ENCODE measurements at places on chromosomes 3 and 15. TPM values are rescaled to one million over a fixed set of nuclear protein-coding genes. Genes with fewer than 3 reads are reported as not detected.

DNA sequence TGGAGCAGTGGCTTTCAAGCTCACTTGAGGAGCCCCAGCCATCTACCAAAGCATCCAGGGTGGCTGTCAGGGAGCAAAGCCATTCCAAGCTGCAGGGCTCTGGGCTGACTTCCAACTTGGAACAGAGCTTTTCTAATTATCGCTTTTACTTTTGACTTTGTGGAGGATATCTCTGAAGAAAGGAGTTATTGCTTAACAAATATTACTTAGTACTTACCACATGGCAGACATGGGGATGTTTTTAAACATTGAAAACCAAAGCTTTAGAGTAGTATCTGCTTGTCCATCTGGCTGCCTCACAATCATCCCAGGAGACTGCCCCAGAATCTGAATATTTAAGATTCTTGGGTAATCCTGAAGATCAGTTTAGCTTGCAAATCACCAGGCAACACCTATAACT, 8.9 kb downstream of the TAGLN3 start:
- DNase-seq: no peak

- DNase-seq: no peak
These were observed 229.2 kb upstream of the CHRM5 start for GRCh38 chr15:33738941-33739664.

DNA sequence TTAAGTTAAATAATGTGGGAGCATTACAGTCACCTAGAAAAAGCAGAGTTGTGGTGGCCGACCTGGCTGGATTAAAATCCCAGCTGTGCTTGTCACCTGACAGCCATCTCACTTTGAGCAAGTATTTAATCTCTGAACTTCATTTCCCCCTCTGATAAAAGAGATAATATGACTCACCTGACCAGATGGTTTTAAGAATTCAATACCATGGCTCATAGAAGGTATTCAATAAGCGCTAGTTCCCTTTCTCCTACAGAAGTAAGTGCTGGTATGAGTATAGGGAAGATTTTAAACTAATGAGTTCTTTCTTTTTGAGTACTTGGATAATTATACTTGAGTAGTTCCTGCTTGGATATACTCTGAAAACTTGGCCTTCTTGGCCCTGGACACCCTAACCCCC, 325.5 kb downstream of the IL5RA start:
- DNase-seq: no peak

The GRIP2 gene
- total RNA-seq: not detected

The TMEM115 gene
- 15.1 TPM for total RNA-seq

DNA sequence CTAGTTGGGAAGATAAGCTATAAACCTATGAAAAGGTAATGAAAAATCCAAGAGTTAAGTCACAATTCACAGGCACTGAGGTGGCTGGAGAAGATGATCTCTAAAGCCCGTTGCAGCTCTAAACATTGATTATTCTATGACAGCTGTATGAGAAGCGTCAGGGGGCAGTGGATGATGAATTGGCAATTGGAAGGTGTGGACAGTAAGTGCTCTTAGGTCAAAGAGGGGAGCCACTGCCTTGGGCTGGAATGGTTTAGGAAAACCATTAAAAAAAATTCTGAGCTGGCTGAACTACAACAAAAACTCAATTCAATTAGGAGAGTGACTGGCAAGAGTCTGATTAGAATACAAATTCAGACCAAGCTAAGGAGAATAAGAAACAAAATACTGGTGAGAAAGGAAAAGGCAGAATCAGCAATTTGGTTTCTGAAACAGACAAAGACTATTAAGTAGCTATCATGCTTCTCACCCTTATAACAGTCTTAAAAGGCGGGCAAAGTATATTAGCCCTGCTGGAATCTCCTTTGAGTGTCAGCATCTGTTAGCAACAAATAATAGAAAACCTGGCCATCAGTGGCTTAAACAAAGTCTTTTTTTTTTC, 8.8 kb upstream of the NMD3 start:
- DNase-seq: no peak

The SAMMSON gene
- not detected for total RNA-seq

DNA sequence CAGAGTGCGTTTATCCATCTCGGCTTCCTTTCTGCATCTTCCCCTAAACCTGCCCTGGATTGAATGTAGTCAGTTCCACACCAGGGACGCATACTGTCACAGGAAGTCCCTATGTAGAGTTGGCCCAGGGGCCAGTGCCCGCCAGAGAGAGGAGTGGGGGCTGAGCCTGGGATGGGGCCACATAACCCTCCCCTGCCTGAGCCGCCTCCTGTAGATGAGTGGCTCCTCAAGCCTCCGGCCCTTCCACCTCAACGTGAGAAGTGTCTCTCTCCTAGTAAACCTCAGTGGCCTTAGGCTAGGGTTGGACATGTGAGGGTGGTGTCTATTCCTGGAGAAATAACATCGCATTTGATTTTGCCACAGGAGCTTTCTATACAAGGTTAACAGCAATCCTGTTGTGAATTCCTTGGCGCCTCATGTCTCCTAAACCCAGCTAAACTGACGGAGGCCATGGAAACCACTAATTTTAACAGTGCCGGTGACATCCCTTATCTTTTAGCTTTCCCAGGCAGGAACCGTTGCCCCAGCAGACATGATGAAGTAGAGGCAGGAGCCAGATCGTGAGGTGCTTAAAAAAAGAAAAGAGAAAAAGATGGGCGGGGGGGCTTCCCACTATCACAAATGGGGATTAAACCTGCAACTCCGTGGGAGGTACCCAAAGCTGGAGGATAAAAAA, 171.1 kb downstream of the CHDH start:
- DNase-seq: no peak

The RNF168 gene
- 48.4 TPM for total RNA-seq

- DNase-seq: no peak
These were observed 68.2 kb downstream of the ASB7 start for GRCh38 chr15:100670505-100671021.
